ENCODE measurements at places on chromosomes 5 and 9.

DNA sequence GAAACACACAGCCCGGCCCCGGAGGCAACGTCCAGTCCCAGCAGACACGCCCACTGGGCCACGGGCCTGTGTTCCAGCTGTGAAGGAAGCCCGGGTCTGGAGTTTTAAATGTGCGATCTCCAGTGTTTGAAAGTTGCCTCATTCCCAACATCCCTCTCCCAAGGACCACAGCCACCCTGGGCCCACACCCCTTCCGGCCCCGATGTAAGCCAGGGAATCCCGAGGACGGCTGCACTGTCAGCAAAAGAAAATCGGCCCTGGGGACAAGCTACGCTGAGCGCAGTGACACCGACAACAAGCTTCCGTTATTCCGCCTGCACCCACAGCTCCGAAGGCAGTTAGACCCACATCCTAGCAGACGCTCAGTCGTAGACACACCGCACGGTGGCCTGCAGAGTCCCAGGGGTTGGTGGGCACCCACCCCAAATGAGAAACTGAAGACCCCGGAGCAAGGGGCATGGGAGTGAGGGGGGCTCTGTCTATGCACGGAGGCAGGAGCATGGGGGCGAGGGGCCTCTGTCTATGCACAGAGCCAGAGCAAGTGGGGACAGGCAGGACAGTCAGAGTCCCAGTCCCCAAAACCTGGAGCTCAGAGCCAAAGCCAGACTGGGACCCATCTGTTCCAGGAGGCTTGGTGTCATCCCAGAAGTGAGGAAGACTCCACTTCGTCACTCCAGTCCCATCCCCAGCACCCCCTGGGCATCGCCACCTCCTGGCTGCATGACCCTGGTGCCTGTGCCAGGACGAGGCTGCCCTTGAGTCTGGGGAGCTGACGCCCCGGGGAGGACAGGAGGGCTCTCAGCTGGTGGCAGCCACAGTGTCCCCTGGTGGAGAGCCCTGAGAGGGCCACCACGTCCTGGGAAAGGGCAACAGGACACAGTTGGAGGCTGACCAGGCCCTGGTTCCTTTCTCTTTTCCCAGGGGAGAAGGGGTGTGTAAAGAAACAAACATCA, 23.4 kb downstream of the GLT6D1 start:
- no peak for DNase-seq

GRCh38 chr9:94851467-94851866, 125.0 kb downstream of the AOPEP start:
- no peak for DNase-seq

DNA sequence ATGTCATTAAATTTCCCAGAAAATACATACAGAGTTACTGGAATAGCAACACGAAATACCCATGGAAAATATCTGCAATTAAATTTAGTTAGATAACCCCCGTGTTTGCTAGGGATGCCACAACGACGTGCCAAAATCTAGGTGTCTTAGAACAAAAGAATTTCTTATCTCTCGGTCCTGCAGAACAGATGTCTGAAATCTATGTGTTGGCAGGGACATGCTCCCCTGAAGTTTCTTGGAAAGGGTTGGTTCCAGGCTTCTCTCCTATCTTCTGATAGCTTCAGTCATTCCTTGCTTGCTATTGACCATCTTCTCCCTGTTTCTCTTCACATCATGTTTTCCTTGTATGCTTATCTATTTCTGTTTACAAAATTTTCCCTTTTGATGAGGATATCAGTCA, 1067.0 kb downstream of the CDH18 start:
- no peak for DNase-seq

DNA sequence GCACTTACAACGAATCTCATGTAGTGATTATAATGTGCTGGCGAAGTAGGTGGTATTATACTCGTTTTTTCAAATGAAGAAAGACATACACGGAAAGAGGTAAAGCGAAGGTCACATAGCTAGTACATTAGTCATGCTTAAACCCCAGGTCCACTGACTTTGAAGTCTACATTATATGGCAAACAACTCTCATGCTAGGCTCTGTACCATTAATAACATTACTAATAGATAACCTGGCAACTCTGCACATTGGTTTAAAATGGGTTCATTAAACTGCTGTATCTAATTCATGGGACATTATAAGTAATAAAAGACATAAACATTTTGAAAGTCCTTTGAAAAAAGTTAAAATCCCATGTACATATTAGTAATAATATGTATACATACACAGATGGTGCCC, 21.2 kb downstream of the FYB1 start:
- peak; percentile 50 for DNase-seq

- DNase-seq, result no peak
Observed at GRCh38 chr5:10227379-10227778, 22.3 kb downstream of the ATPSCKMT start.

- DNase-seq, result no peak
Observed at GRCh38 chr5:37926732-37927131, 86.9 kb upstream of the GDNF start.

DNA sequence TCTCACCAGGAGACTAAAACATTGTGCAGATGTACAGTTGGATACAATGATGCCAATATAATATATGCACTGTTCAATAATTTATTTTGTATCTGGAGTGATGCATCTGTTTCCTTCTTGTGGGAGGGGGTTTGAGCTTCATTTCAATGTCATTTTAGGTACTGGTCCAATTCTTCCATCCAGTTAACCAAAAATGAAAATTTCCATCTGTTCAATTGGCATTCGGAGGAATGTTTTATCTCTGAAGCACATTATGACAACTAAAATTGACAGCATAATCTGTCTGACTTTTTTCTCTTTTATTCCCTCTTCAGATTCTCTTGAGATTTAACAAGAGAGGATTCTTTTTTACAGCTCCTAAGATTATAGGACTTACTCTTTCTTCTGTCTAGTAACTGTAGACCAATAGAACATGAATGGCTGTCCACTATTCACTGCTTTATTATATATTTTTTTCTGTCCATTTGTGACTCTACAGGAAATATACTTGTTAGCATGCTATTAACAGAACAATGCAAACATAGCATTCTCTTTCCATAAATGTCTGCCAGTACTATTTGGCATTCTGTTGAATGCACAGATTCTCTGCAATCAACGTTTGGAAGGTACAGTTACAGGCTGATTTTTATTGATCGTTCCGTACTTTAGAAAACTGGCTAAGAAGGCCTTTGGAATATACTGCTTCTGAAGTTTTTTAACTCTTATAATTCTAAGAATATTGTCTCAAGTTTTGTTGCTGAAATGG, 57.8 kb downstream of the NDUFAF2 start:
- no peak for DNase-seq

DNA sequence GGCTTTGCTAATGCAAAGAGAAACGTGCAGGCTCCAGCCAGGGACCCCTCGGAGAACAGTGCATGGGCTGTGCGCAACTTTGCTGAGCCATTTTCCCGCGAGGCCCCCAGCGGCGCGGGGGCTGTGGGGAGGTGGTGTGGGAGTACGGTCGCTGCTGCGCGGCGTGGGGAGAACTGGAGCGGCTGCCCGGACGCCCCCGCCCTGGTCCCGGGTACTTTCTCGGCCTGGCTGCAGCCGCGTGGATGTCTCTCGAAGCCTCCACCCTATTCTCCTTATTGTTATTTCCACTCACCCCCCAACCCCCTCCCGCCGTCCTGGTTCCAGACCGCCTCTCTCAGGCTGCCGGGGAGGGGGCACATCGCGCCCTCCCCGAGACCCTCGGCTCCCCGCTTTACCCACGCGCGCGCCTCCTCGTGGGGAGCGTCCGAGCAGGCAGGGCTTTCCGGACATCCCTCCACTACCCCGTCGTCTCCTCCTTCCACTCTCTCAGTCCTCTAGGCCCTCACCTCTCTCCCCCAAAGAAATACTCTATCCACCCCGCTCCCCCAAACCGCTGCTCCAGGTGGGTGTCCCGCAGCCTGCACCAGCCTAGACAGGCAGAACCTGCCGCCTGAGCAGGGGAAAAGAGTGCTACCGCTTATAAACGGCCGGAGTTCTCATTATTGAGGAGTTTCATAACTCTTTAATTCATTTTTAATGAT, 68.6 kb upstream of the TBCA start:
- DNase-seq, result no peak

DNA sequence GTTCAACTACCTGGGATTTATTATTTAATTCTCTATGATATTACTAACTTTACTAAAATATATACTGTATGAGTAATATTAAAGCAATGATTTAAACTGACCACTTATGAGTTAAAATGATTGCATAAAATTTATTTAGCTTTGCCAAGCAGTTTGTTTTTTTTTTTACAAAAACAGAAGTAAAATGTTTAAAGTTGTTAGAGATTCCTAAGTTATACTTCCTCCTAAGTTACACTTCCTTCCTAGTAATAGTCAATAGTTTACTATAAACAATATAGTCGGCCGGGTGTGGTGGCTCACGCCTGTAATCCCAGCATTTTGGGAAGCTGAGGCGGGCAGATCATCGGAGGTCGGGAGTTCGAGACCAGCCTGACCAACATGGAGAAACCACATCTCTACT, 23.7 kb upstream of the LRRC19 start:
- DNase-seq, result no peak

- no peak for DNase-seq
Observed at GRCh38 chr9:38118862-38119438, 49.9 kb upstream of the SHB start.

DNA sequence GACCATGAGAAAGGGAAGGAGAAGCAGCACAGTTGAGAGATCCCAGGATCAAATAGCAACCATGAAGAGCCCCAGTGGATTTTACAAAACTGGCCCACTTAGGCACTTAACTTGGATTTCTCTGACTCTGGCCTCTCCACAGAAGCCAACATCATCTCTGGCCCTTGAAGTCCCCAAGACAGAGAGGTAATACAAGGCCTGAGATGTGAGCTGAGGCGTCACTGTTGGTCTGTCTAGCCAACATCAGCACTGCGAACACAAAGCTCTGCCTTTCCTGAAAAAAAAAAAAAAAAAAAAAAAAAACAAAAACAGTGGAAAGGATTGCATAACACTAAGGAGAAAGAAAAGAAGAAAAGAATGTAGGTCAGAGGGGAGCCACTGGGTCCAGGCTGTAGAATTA, 378.3 kb downstream of the BRINP1 start:
- DNase-seq, result no peak

- peak; percentile 84 for DNase-seq
Observed at GRCh38 chr5:159883522-159883950, 32.7 kb upstream of the ADRA1B start.

- DNase-seq, result no peak
Observed at GRCh38 chr5:38531518-38531917, 24.9 kb downstream of the LIFR start.

- peak; percentile 39 for DNase-seq
Observed at GRCh38 chr5:84724683-84725082, 340.0 kb upstream of the EDIL3 start.

DNA sequence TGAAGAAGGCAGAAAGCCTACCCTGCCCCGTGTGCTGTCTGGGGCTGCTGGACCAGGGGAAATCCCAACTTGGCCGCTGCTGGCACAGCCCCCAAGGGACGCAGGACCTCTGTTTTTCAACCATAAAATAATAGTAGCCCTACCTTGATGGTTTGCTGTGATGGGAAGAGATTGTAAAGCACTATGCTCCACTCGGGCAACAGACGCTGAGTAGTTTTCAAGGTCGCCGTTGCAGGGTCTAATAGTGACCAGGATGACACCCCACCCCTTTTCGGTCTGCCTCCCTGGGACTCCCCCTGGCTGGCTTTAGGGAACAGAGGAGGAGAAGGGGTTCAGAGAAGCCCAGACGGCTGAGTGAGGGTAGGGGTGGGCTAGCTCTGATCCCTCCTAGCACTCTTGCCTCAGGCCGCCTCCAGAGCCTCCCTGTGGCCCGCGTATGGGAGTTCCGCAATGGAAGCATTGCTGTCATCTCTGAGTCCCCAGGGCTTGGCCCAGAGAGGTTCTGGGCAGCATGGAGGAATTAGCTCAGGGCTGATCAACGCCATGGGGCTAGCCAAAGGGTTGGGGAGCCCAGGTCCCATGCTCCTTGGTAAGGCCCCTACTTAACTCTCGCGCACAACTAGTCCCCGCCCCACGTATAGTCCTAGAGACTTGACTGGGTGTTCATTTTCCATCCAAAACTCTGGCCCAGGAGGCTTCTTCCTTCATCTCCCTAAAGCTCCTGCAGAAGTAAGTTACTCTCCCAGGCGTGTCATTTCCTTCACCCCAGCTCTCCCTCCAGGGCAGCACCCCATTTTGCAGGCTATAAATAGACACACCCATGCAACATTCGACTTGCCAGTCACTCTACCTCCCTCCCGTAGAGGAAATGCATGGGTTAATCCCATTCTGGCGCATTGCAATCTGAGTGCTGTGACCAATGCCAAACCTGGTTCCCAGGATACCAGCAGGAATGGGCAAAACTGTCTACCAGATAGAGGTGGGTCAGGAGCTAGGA, 1.1 kb upstream of the IRF1 start:
- peak; percentile 21 for DNase-seq

DNA sequence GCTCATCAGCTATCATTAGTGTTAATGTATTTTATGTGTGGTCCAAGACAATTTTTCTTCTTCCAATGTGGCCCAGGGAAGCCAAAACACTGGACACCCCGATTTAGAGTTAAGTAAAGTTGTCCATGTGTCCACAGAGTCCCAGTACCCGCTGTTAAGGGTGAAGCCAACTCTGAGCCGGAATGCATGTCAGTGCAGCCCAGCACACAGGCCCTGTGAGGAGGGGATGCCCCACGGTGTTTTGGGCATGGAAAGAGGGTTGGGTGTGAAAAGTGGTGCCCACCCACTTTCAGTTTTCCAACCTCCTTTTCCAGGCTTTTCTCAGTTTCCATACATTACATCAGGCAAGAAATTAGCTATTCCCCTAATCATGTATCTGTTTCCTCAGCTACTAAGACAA, 24.4 kb downstream of the SHC3 start:
- no peak for DNase-seq

DNA sequence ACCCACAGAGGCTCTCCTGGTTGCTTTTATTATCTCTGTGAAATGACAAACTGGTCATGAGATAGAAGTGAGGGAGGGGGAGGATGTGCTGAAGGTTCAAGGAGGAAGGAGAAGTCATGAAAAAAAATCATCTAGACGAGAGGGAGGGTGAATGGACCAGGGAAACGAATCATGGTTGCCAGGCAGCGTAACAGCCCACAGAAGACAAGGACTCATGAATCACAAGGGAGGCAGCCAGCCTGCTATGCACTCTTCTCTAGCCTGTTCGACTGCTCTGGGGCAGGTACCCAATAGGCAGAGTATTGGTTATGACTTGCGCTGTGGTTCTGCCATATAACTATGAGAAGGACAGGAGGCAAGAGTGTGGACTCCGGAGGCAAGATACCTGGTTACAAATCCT, 475.2 kb downstream of the CDK5RAP2 start:
- no peak for DNase-seq

GRCh38 chr9:28410411-28410810, 837.1 kb upstream of the C9orf72 start:
- no peak for DNase-seq

- DNase-seq, result peak; percentile 33
Observed at GRCh38 chr5:66307647-66308241, 163.6 kb downstream of the SREK1 start.

GRCh38 chr5:152882621-152883020, 477.5 kb upstream of the NMUR2 start:
- no peak for DNase-seq

GRCh38 chr5:51652980-51653379, 269.7 kb downstream of the ISL1 start:
- peak; percentile 61 for DNase-seq

DNA sequence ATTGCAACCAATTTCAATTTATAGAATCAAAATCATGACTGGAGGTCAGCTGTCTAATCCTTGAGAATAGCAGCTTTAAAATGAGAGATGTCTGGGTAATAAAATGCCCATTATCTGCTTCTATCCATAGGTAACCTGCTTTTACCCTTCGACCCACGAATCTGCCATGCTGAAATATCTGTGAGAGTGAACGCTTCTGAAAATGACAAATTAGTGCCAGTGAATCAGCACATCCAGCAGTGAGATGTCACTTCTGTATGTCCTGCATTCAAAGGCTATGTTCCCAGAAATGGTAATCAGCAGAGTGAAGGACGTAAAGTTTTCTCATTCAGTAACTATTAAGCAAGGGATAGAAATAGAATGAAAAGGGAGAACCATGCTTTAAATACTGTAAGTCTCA, 532.4 kb upstream of the ITGA1 start:
- DNase-seq, result no peak

All from NCI-H226 (cell line).